Stimulated activated CD4-positive, alpha-beta T cell treated with anti-CD3 and anti-CD28 coated beads, Interleukin-12 subunit alpha, Interleukin-12 subunit beta, amount 100 ng/mL, for 48 hours (primary cell): ENCODE measurements at places on chromosomes 1 and 21.

GRCh38 chr1:246162560-246162959 is 344.5 kb downstream of the SMYD3 start:
- DNase-seq = no peak

DNA sequence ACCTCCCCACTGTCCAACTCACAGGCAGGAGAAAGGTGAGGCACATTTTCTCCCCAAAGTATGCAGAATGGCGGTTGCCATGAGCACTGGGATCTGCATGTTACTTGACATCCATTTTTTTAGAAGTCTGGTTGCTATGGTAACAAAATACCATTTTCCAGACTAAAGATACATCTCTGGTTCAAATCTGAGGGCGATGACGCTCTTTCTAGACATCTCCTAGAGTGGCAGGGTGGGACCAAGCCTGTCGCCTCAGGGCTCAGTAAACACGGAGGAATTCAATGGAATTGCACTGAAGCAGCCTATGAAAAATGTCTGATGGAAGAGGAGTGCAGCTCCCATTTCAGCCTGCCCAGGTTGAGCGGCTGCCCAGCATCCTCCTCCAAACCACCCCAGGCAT is 21.5 kb upstream of the FAM43B start:
- no peak for DNase-seq

- DNase-seq = no peak
Observed at GRCh38 chr1:13881385-13882088, 181.5 kb downstream of the PRDM2 start.

DNA sequence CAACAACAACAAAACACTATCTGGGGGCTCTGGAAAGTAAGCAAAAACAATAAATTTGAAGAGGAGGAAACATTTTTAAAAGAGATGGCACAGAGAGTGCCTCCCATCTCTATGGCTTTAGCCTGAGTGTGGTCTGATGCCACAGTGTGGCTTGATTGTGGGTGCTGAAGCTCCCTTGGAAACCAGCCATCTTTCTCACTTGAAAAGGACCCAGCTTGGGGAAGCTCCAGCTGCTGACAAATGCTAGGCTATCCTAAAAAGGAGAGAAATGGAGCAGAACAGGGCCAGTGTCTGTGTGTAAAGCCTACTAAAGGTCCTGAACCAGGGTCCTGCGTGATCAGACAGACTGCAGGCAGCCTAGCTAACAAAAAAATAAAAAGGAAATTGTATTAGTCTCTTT is 642.0 kb upstream of the PTBP2 start:
- DNase-seq = no peak

- DNase-seq = peak; percentile 96
Observed at GRCh38 chr1:111592389-111593361, 26.9 kb upstream of the RAP1A start.

DNA sequence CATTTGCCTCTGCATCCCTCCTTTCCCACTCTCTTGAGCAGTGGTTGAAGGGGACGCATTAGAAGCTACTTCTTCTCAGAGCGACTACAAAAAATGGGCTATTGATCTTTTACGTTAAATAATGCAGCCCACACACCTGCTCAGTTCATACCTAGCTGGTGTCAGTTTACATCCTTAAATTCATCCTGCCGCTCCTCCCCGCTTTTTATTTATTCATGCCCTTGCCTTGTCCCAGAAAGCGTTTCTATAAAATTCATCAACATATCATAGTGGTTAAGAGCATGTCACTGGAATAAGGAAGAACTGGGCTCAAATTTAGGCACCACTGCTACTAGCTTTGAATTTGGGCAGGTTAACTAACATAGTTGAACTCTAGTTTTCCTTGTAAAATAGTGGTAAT is 66.0 kb upstream of the TINAGL1 start:
- no peak for DNase-seq
